ENCODE measurements at places on chromosomes 1 and 21.

DNA sequence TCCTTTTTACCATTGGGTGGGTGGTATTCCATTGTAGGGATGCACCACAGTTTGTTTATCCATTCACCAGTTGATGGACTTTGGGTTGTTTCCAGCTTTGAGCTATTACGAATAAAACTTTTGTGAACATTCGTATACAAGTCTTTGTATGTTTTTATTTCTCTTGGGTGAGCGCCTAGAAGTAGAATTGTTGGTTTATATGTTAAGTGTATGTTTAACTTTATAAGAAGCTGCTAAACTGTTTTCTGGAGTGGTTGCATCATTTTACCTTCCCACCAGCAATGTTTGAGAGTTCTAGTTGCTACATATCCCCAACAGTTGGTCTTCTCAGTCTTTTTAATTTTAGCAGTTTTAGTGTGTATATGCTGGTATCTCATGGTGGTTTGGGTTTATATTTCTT, 132.5 kb downstream of the PEX14 start:
- H3K4me1 ChIP-seq = no peaks in the 10 kb centered on the region
- H3K27me3 ChIP-seq = no peaks in the 10 kb centered on the region
- no peaks in the 10 kb centered on the region for H3K36me3 ChIP-seq
- H3K4me3 ChIP-seq = no peak overlapping the region
- H3K27ac ChIP-seq = no peak overlapping the region
- DNase-seq = no peak

DNA sequence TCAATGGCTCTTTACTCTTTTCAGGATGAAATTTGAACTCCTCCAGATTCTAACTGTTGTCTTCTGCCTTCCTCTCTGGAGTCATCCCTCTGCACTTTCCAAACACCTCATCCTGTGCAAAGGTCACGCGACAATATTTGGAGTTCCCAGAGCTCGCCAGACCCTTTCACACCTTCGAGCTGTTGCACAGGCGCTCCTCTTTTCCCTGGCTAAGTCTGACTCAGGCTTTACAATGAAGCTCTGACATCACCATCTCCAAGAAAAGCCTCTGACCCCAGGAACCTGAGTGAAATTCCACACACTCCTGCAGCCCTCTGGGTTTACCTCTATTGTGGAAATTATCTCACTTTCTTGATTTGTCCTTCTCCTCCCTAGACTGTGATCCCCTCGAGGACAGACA, 270.3 kb downstream of the RGS7 start:
- H3K4me3 ChIP-seq = no peak overlapping the region
- no peak for DNase-seq
- no peaks in the 10 kb centered on the region for H3K4me1 ChIP-seq
- no peak overlapping the region for H3K27ac ChIP-seq

DNA sequence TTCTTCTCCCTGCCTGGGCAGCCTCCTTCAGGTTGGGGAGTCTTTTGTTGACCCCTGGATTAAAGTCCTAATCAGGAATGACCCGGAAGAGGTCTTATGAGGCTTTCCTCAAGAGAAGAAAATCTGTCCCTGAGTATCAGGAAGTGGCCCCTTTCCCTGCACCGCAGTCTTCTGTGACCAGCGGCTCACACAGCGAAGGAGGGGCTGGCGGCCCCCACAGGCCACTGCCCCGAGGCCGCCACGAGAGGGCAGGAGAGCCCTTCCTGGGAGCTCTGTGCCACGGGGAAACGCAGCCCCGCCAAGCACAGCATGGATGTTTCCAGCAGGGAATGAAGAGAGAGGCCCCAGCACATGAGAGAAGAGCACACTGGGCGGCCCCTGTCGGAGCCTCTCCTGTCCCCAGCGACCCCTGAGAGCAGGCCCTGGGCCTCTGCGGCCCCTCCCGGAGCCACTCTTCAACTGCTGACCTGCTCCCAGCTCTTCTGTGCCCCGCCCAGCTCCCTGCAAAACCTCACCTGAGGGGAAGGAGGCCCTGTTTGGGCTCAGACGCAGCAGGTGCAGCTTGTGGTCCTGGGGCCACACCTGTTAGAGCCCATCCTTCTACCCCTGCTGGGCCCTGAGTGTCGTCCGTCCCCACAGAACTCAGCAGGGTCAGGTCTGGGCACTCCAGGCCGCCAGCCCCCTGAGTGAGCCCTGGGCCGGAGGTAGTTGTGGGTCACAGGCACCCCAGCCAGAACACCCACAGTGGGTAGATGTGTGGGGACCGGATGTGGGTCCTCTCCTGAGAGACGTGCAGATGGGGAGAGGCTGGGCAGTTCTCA, 4.9 kb upstream of the POFUT2 start:
- peaks cover 12% of the 10 kb centered on the region for H3K4me1 ChIP-seq
- peak; percentile 72 for DNase-seq
- no peak overlapping the region for H3K4me3 ChIP-seq
- H3K27ac ChIP-seq = peak overlapping the region; percentile 28

DNA sequence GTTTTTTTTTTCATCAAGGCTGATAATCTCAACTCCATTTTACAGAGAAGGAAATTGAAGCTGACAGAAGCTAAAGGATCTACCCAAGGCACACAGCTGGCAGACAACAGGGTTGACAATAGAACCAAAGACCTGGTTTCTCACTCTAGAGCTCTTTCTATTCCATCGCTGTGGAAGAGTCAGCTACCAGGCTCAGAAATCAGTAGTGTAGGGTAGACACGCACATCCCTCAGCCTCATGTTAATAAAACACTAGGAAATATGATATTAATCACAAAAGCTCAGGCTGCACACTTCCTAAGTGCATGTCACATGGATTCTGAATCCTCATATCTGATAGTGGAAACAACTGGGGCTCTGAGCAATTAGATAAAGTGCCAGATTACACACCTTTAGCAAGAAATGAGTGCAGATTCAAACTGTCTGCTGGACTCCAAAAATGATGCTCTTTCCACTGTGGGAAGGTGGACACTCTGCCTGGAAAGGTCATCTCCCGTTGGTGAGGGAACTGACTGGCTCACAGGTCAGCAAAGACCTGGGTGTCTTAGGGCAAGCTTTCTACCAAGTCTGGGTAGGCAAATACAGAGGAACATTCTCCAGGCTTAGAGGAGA, 139.1 kb downstream of the TGFBR3 start:
- no peak overlapping the region for H3K4me3 ChIP-seq
- peaks cover 17% of the 10 kb centered on the region for H3K4me1 ChIP-seq
- no peak for DNase-seq
- no peaks in the 10 kb centered on the region for H3K36me3 ChIP-seq

All from prostate gland (tissue), 2 donors.